ENCODE measurements at places on chromosomes 2 and 18.

GRCh38 chr2:208407667-208408066 lies 1.1 kb downstream of the PTH2R start:
- DNase-seq = no peak

- DNase-seq = peak; percentile 76
Measured at GRCh38 chr2:208175069-208175839, 11.9 kb upstream of the CRYGA start.

DNA sequence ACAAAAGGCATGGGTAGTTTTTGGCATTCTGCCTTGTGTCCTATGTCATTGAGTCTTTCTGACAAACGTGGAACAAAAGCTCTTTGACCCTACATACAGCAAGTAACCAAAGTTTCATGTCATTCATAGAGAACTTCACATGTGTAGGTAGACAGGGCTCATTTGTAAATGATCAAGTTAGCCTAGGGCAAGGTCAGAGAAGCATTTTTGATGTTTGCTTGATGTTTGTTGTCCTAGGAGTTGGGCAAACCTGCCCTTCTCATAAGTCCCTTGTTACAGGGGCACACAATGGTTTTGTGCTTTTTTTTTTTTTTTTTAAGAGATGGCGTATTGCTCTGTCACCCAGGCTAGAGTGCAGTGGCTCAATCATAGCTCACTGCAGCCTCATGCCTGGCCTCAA lies 83.3 kb upstream of the FAM136A start:
- DNase-seq = no peak

GRCh38 chr2:46796031-46796430 lies 119.6 kb downstream of the MCFD2 start:
- DNase-seq = no peak

DNA sequence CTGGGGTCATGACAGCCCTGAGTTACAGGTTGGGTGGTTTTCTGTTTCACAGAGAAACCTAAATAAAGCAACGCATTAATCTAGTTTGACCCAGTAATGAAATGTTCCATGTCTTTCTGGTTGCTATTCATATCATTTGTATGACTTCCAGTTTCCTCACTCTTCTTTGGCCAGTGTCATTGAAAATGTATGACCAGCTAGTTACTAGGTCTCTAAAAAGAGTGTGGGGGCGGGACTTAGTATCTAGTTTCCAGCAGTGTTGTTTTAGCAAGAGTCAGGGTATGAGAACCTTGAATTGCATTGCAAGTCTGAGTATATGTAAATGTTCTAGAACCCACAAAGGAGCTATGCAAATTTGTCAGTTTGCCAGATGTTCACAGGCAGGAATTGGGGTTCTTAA lies 47.7 kb downstream of the SLC9A2 start:
- DNase-seq = no peak

GRCh38 chr2:176677746-176678265 lies 408.6 kb downstream of the MTX2 start:
- no peak for DNase-seq

DNA sequence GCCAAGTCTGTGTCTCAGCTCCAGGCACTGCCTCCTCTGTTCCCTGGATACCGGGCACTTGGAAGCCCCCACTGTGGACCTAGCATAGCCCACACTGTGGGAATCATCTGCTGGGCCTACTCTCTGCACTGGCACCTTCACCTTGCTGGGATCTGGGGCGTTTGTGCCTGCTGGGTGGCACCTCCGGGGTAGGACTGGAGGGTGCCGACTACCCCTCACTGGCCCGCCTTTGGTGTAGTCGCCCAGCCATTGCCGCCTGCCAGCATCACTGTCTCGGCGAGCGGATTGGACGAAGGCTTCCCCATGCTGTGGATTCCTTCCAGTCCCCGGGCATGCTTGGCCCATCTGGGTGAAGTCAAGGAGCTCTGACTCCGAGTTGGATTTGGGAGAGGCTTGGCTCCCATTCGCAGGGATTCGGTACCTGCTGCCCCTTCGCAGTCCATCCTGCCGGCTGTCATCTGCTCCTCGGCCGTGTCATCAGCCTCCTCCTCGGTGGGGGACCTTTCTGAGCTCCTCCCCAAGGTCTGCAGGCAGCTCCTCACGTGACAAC lies 180.6 kb upstream of the HDAC4 start:
- DNase-seq = no peak

GRCh38 chr2:205706769-205707381 lies 24.6 kb downstream of the NRP2 start:
- peak; percentile 96 for DNase-seq

DNA sequence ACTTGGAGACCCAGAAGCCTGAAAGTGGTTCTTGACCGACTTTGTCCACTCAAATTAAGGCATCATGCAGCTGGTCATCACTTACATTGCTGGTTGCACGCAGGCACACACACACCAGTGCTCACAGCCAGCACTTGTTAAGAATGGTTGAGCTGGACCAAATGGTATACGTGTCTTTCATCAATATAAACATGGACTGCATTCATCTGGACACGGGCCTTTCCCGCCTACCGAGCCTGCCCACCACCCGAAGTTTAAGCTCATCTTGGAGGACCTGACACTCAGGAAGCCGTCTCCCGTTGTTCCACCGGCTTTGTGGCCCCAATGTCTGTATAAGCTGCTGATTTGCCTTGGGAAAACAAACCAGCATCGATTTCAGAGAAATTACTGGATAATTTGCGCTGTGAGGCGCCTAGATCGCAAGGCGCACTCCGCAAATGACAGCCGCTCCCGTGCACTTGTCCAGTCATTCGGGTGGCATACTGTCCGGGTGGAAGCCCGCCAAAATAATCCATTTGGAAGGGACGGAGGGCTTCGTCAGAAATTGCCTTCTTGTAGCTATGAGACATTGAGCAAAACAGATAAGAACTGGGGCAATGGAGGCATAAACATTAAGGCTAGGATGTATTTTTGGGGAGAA lies 40.1 kb upstream of the AKAIN1 start:
- DNase-seq = no peak

- DNase-seq = peak; percentile 8
Measured at GRCh38 chr18:183769-184168, 25.4 kb downstream of the USP14 start.

- no peak for DNase-seq
Measured at GRCh38 chr18:73826098-73826497, 321.5 kb downstream of the FBXO15 start.

DNA sequence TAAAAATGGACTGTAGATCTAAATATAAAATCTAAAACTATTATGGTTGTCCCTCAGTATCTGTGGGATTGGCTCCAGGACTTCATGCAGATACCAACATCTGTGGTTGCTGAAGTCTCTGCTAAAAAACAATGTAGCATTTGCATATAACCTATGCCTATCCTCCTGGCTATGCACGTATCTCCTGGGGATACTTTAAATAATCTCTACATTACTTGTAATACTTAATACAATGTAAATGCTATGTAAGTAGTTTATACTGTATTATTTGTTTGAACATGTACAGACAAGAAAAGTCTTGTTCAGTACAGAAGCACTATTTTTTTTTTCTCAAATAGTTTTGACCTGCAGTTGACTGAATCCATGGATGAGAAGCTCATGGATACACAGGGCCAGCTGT lies 134.9 kb downstream of the ZAP70 start:
- DNase-seq = no peak

DNA sequence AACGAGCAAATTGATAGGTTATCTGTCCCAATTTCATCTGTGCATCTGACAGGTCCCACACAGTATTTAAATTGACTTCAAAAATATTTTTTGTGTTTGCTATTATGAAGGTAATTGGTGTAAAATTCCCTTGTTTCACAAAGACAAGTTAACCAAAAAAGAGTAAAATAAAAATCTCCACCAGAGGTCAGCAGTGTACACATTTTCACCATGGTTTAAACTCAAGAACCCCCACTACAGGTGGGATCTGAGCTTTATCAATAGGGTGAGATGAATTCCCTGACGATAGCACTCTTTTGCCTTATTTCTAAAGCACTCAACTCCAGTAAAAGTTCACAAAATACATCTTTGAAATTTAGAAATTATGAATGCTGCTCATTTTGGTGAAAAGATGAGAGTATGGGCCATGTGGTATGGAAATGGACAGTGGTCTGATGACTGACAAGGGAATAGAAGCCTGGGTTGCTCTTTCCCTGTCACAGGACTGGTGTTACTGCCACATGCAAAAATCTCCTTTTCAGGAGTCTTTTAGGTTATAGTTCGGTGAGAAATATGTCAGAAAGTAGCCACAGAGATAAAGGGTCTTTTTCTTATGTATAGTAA lies 68.0 kb downstream of the SERPINB8 start:
- peak; percentile 52 for DNase-seq

GRCh38 chr2:83055376-83056010 lies 1403.6 kb downstream of the SUCLG1 start:
- peak; percentile 54 for DNase-seq

GRCh38 chr2:52414561-52415295 lies 1352.9 kb upstream of the CHAC2 start:
- DNase-seq = no peak

DNA sequence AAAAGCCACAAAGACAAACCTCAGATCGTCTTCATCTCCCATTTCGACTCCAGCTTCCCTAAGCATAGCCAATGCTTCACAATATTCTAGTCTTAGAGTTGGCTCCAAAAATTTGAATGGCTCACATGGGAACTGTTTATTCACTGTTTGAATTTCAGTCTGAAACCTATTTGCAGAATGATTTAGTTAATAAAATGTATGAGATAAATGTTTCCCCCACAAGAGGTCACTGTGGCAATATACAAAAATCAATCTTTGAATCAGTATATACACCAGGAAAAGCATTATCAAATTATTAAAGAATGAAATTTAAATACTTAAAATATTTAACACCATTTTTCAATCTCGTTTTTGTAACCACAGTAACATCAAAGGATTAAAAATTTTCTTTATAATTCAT lies 40.0 kb upstream of the MCM6 start:
- peak; percentile 68 for DNase-seq

DNA sequence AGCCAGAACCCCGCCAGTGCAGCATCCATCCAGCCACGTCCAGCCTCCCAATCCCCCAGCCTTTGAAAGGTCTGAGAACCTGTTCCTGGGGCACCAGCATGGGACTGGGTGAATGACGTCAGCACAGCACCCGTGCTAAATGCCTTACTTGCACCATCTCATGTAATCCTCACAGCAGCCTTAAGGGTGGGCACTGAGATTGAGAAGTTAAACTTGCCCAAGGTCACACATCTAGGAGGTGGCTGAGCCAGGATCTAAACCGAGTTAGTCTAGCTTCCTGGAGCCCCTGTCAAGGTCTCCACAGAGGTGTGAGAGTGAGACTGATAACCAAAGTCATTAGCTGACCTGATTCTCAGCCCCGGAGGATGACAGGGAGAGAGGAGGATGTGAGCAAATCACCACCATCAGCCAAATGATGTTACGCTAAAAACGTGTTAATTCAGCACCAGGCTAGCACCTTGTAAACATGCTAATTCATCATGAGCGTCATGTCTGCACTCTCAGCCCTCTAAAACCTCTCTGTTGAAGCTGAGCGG lies 4.6 kb downstream of the CD8A start:
- DNase-seq = no peak

GRCh38 chr2:77566582-77566981 lies 44.4 kb upstream of the LRRTM4 start:
- no peak for DNase-seq

DNA sequence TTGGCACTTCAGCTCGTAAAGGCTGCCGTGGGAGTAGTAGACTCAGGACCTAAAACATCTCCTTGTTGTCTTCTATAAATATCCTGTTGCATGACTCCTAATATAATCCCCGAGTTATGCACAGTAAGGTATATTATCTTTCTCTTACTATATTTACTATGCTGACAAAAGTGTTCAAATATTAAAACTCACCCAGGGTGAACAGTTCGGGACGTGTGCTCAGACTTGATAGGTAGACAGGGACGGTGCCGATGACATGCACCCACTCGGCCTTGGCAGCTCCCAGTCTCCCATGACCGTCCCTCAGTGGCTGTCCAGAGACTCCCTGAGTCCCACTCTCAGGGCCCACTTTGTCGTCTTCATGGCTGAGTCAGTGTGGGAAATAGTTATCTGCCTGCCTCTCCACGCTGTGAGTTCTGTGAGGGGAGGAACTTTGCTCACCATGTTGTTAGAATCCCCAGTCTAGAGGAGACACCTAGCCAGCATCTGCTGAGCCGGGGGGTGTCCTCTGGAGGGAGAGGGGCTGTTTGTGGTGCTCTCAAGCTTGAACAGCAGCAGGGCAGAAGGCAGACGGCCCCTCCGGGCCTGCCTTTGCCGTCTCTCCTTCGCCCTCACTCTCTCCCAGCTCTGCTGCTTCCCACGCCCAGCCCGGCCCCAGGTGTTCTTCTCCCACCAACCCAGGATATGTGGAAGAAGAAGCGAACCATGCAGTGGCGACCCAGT lies 75.0 kb downstream of the DGKD start:
- DNase-seq = no peak

- no peak for DNase-seq
Measured at GRCh38 chr2:32118055-32118454, 47.6 kb upstream of the SLC30A6 start.

GRCh38 chr2:127615511-127616166 lies 30.3 kb upstream of the GPR17 start:
- no peak for DNase-seq

DNA sequence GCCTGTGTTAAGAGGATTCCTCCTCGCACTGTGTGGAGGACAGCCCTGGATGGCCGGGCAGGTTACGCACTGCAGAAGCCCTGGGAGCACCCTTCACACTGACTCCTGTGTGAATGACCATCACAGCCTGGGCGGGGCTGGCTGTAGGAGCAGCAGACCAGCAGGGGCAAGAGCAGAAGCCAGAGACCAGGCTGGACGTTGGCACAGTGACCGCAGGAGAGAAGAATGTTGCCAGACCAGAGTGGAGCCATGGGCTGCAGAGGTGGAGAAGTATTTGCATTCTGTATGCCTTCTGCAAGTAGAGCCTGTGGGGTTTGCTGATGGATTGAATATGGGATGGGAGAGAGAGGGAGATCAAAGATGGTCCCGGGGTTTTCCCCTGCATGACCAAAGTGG lies 23.1 kb downstream of the LRRFIP1 start:
- DNase-seq = no peak

DNA sequence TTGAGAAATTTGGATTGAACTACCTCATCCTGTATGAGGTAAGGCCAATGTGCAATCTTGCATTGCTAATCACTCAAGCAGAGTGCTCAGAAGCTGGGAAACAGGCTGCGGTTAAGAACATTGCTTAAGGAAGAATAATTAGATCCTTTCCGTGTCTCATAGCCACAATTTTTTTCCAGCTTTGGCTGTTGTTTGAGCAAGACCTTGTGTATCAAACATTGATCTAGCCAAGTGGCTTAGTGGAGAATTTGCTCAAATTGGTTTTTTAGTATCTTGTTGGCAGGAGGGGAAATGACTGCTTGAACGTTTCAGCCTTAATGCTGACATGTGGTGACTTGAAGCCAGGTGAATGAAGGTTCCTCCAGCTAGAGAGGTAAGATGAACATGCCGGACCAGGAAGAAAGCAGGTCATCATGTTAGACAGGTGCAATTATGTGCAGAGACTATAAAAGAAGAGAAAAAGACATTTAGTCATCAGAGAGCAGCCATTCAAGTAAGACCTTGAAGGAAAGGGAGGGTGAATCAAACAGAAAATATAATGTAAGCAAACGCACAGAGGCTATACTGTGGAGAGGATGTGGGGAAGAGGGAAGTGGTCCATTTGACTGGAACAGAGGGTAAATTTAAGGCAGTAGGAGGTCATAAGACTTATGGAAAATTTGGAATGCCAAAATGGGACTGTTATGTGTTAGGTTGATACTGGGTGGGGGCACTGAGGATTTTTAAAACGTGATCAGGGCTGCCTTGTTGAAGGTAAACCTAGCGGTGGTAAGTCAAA lies 98.9 kb upstream of the CYP1B1 start:
- no peak for DNase-seq

- no peak for DNase-seq
Measured at GRCh38 chr18:56992777-56993176, 154.1 kb upstream of the BOD1L2 start.

Data from lung microvascular endothelial cell (primary cell).